Motor neuron (in vitro differentiated cells): ENCODE measurements at places on chromosomes 12 and 14.

- ATAC-seq, result no peak
These were observed 230.3 kb downstream of the BCAT1 start for GRCh38 chr12:24718617-24719016.

GRCh38 chr12:49260571-49261363 is 4.1 kb upstream of the TUBA1C start:
- ATAC-seq, result no peak

DNA sequence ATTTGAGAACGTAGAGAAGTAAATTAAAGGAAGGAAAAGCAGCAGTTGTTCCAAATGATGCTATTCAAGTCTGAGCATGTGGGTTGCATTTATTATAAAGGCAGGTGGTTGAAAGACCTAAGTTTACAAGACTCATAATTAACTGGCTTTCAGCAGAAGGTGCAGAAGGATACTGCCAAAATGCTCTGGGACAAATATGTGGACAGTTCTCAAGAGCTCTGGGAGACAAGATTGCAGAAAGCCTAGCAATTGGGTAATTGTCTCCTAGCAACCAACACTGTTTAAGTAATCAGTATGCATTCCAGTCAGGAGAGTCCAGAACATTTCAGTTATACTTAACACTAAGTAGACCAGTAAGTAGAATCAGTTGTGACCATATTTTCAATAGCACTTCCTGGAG is 131.5 kb downstream of the GPR135 start:
- peak; percentile 89 for ATAC-seq

GRCh38 chr14:102210421-102211042 is 70.8 kb downstream of the WDR20 start:
- no peak for ATAC-seq

DNA sequence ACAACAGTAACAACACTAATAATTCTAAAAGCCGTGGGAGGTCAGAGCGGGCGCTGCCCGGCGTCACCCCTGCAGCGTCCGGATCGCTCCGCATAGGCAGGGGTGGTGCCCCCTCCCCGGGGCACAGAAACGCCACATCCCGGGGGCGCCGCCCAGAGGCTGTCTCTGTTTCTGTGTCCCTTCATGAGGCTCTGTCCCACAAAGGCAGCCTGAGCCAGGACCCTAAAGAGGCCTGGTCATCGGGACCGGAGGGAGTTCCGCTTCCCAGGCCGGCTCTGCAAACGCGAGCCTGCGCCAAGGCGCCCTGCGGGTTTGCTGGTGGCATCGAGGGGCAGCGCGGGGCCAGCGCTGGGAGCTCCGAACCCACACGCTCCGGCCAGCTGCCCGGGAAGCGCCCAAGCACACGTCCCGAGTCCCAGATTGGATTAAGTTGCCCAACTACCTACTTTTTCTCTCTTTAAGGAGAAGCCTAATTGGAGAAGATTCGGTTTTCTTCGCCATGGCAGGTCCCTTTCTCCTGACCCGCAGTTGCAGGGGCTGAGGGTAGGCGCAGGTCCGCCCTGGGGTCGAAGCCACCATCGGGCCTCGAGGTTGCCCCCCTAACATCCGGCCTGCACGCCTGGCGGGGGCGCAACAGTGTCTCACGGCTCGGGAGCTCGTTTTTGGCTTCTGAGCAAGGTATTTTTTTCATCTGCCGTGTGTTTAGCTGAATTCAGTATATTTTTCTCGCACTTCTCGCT is 421.7 kb downstream of the VRK1 start:
- ATAC-seq, result peak; percentile 73

DNA sequence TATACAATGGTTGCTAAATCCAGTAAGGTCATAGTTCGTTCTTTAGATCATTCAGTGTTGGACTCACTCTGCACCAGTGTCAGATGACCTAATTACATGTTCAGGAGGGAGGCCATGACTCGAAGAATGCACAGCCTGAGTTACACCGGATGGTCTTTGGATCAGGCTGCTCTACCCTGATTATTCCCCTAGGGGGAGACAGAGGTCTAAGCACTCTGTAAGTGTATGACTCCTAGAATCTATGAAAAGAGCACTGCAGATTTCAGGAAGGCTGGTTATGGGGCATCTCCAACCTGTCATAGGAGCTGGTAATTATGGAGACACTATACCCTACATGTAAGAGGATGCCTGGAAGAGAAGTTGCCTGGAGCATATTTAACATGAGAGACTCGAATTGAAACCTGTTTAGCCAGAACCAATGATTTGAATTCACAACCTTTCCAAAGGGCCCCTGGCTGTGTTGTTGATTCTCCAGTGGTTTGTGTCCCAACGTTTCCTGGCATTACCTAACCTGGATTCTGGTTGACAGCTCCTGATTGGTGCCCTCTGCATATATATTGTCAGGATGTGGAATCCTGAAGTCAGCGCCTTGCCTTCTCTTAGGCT is at the start of gene MUCL1:
Gene MUCL1 (plus strand): TSS at position 584 of the 606 bp plus-strand sequence. CDS start 67 bp downstream, outside the sequence.
- peak; percentile 97 for ATAC-seq

GRCh38 chr12:84813780-84814663 is 98.6 kb downstream of the SLC6A15 start:
- ATAC-seq, result no peak

DNA sequence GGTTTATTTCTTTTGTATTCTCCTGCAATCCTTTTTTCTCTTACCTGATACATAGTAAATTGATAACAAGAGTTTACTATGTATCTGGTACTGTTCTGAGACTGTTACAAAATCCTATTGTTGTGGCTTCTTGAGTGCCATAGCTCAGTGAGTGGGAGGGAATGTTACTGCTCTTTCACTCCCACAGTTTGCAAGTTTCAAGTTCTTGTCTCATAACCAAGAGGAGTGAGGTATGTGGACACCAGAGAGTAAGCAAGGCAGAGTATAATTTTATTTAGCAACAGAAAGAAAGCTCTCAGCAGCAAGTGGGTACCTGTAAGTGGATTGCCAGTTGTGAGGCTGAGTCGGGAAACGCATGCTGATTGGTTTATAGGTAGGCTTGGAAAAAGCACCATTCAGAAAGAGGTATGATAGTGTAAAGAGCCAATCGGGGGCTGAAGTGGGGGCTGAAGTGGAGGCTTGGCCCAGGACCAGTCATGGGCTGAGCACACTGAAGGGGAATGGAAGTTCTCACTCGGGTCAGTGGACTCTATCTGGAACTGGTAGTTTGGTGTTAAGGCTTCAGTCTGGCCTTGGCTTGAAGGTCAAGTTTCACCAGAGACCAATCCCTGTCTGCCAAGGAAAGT is 850.8 kb downstream of the TMTC2 start:
- ATAC-seq, result no peak

DNA sequence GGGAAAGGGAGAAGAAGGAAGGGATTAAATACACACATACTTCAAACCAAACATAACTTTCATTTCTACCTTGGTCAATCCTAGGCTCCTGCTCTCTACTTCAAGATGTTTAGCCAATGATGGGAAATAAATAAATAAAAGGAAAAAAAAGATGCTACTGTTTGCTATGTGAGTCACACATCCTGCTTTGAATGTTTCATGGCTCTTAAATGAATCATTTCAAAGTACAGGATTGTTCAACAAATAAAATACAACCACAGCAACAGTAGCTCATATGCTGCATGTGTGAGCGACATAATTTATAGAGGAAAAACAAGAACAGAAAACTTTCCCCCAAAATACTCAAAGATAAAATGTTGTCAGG is 54.3 kb upstream of the NPFF start:
- peak; percentile 92 for ATAC-seq

DNA sequence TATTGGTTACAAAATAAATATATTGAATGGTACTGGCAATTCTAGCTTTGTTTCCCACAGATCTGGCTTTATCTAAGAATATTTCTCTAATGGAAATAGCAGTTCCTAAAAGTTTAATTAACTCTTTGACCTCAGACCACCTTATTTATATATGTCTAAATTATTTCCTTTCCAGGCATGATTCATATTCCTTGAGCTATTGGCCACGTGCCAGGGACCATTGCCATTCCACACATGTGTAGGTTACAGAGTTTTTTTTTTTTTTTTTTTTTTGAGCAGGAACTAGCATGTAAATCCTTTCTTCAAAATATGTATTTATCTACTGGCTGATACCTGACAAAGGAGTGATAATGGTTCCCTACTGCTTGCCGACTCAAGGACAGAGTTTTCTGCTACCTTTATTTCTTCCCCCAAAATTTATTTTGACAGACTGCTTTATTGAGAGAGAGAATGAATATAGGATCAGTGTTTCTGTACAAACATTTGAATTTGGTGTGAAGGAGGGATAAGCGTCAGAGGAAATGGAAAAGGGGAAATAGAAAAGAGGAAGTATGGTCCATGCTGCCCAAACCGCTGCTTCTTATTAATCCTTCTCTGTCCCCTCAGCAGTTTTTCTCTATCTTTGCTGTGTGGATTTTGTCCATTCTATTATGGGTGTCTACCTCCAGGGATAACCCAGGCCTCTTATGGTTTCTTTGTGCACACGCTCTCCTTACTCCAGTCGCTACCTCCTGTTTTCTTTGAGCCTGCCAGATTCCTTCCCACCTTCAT is 36.4 kb downstream of the PDE3A start:
- ATAC-seq, result no peak

DNA sequence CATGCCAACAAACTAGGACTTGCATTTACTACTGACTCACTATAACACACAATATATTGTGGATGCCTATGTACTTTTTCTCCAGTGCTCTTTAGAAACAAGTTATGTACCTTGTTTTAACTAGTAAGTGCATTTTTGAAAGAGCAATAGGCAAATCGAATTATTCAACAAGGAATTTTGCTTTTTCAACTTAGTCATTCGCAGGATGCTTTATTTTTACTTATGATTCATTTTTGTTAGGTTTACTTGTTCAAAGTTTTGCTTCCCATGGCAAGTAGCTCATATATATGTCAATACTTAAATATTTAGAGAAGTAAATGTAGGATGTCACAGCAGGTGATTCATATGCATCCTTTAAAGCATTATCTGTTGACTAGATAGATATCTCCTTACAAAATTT is 149.8 kb downstream of the PELI2 start:
- ATAC-seq, result no peak

- no peak for ATAC-seq
These were observed 34.0 kb downstream of the CIT start for GRCh38 chr12:119843100-119843499.
